CD4-positive, alpha-beta T cell treated with Interleukin-1 beta for 1 hour (primary cell): ENCODE measurements at places on chromosomes 6 and 20.

GRCh38 chr20:4880051-4880450 is 121.3 kb downstream of the SLC23A2 start:
- no peak for DNase-seq

DNA sequence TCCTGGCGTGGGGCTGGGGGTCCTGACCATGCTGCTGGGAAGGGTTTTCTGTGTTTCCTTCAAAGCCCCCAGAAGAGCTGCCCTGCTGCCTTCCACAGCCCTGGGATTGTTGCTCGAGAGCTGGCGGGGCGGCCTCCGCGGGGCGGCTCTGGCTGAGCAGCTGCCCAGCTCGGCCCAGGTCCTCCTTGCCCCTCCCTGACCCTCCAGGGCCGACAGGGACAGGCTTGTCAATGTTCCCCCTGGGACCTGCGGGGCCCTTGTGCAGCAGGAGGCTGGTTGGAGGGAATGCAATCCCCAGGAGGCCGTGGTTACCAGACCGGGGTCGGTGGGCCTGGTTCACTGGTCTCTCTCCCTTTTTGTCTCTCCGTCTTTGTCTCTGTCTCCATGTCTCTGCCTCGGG is 19.9 kb downstream of the GATA5 start:
- no peak for DNase-seq

DNA sequence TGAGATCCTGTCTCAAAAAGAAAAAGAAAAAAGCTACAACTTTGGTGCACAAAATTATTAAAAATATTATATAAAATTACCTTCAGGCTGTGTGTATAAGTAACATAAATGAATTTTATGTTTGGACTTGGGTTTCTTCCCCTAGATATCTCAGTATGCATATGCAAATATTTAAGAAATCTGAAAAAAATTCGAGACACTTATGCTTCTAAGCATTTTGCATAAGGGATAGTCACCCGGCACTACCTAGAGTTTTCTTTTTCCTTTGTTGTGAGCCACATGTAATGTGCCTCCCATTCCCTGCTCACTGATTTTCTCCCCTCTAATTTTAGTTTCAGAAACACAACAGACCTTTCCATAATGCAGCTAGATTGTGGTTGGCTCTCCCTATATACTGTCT is 79.4 kb downstream of the NCOA3 start:
- no peak for DNase-seq

GRCh38 chr6:8831366-8832152 is 396.2 kb upstream of the SLC35B3 start:
- no peak for DNase-seq

DNA sequence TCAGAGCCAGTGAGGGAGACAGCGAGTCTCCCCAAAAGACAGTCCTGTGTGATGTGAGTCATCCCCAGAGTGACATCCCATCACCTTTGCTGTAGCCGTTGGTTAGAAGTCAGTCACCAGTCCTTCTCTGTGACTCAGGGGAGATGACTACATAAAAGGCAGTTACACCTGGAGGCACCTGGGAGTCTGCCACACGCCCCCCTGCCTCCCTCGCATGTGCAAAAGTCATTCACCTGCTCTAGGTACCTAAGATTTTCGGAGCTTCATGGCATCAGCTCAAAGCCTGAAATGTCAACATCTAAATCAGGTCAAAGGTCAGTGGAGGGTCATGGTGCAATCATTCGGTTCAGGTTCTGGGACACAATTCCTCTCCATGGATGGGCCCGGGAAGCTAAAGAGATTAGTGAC is 50.3 kb downstream of the PRR18 start:
- no peak for DNase-seq
